NCI-H187 (cell line): ENCODE measurements at places on chromosomes 12 and 14.

DNA sequence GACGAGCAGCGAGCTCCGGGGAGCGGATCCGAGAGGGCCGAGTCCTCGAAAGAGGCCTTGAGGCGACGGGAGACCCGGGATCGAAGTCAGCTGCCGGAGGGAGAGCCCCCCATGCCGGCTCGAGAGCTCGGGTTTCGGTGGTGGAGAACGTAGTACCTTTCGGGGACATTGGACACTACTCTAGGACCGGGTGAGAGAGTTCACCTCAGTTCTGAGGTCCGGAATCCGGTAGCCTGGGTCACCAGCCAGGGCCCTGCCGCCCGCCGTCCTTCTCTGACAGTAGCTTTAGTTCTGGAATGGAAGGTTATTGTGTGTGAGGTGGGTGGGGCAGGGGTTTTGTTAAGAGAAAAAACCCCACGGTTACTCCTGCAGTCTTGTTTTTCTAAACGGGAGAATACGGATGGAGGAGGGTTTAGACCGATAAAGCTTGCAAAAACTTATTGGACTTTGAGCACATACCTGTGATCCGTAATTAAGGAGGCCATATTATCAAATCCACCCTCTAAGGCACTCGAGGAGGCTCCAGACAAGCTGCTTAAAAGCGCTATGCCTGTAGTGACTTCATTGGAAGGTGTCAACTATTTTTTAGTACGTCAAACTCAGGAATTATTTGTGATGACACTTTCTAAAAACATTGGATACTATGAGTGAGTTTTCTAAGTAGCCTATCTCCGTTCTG, 765 bp downstream of the SCYL2 start:
- no peak for DNase-seq

DNA sequence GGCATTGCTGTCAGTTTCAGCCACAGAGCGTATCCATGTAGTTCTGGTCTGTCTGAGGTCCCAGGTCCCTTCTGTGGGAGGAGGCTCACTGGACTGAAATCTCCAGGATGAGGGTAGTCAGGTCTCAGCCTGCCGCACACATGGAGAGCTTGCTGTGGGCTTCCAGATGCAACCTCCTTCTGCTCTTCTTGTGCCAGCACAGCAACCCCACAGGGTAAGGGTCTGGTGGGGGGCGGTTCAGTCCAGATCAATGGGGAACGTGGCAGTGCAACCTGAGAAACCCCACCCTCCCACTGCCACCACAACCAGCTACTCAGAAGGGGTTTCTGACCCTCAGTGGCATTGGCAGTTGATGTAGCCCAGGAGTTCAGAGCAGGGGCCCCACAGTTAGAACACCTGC, 61.2 kb downstream of the BEGAIN start:
- DNase-seq = no peak

DNA sequence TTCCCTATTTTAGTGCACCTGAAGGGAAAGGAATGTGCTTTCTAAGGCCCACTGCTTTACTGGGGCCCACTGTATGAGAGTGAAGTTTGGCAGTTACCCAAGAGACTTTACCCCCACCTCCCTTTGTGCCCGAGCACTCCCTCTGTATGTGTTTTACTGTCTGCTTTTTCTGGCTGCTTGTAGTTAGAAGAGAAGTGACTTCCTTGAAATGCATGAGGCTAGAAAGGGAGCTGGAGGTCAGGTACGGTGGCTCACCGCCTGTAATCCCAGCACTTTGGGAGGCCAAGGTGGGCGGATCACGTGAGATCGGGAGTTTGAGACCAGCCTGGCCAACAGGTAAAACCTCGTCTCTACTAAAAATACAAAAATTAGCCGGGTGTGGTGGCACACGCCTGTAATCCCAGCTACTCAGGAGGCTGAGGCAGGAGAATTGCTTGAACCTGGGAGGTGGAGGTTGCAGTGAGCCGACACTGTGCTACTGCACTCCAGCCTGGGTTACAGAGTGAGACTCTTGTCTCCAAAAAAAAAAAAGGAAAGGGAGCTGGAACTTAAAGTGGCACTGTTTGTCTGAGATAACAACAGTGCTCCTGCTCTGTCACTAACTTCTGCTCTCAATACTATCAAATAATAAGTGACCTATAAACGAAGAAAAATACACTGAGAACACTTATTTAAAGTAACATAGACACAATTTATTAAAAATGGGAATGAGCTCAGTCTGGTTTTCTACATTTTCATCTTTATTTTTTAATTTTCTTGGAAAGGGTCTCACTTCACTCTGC, 5.8 kb downstream of the TRIP11 start:
- no peak for DNase-seq

GRCh38 chr12:93376436-93377251, 1.1 kb upstream of the NUDT4 start:
- DNase-seq = no peak

DNA sequence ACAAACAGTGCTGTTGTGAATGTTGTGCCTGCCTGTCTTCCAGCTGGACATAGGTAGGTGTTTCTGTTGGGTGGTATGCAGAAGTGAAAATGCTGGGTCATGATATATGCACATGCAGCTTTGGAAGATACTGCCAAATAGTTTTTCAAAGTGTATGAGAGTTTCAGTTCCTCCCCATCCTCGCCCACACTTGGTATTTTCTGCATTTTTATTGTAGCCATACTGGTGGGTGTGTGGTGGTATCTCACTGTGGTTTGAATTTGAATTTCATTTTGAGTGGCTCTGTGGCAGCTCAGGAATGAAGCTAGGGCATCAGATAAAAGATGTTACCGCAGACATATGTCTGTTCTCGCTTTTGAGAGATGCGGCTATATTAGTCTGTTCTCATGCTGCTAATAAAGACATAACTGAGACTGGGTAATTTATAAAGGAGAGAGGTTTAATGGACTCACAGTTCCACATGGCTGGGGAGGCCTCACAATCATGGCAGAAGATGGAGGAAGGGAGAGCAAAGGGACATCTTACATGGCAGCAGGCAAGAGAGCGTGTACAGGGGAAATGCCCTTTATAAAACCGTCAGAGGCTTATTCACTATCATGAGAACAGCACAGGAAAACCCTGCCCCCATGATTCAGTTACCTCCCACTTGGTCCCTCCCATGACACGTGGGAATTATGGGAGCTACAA, 183.1 kb downstream of the CAND1 start:
- no peak for DNase-seq

DNA sequence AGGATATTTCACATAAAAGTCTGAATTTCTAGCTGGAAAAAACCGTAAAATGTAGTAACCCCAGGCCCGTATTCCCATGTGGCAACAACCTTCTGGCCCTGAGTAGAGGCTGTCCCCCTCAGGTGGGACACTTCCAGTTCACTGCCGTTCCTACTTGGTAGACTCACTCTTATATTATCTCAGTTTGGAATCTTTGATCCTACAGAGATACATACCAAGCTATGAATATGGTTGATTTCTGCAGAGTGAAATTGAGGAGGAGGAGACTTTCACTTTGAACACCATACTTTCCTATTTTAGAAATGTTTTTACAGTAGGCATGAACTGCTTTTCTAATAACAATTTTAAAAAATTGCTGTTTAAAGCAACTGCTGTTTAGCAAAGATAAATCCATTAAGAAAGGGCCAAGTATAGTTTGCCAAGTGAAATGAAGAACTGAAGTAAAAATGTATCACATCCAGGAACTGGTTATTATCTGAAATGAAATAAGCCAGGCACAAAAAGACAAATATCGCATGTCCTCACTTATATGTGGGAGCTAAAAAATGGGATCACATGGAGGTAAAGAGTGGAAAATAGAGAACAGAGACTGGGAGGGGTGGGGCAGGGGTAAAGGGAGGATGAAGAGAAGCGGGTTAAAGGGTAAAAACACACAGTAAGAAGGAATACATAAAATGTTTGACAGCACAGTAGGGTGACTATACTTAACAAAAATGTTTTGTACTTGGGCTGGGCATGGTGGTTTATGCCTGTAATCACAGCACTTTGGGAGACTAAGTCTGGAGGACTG, 92.8 kb upstream of the METAP2 start:
- no peak for DNase-seq

GRCh38 chr12:57416039-57416996, 14.5 kb downstream of the R3HDM2 start:
- no peak for DNase-seq

DNA sequence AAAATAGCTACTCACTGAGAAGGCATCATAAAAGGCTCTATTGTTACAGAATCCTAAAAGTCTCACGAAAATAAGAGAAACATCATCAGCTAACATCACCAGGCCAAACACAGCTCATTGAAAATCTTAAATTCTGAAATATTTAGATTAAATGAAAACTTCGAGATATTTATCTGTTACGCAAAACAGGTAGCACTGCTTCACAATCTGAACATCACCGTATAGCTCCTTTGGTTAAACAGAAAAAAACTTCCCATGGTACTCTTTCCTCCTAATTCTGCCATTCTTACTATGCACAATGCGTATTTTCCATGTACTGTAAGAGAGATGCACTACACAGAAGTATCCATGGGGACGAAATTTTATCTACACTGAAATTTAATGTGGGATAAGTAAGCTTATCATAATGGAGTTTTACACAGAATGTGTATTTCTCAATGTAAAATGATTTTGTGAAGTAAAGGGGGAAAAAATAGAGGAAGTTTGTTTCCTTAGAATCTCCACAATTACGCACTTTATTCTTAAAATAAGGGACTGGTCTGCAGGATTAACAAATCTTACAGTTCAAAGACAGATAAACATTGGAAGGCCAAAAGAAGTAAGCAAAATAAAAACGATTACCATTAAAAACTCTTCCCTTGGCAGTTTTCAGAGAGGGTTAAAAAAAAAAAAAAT, 1.9 kb downstream of the SGPP1 start:
- no peak for DNase-seq

DNA sequence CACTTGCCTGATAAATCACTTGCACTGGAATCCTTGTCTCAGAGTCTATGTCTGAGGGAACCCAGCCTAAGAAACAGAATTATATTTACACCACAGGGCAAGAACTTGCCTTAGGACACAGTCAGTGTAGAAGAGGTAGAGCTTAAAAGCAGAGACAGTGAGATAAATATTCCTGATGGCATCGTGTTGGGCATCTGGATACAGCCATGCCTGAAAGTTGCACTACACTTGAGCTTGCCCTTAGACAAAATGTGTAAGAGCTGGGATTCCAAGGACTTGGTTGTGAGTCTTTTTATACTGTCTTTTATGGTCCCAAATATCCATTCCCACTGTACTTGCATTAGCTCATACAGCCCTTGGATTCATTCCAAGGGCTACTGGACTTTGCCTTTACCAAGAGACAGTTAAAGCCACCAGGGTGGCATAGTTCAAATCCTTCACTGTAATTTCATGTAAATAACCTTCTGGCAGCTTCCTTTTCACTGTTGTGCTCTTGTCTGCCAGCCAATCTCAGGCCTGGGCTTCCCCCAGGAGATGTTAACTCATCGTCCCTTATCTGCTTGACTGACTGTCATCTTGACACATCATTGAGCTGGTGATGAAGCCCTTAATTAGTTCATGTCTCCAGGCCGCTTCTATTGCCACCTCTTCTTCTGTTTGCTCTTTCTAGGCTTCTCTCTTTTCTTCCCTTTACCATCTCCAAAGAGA, 577.9 kb upstream of the TBX3 start:
- no peak for DNase-seq

DNA sequence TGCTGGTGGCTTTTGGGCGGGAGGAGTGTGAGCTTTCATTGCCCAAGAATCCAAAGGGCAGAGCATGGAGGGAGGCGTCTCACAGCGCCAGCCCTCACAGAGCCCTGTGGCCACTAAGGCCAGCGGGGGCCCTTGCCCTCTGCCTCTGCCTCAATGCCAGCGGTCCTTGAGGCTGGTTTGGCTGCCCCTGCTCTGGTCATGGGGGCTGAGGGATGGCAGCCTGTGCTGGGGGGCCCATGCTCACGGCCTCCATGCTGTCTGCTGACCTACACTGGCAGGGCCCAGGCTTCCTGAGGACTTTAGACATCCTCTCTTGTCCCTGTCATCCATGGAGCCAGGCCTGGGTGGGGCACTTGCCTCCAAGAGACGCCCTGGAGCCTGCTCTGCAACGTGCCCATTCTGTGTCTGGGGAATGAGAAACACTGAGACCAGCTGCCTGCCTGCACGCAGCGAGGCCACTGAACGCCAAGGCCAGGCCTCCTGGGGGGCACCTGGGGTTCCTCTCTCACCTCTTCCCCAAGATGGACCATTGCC, 143.4 kb downstream of the KIF26A start:
- DNase-seq = no peak

DNA sequence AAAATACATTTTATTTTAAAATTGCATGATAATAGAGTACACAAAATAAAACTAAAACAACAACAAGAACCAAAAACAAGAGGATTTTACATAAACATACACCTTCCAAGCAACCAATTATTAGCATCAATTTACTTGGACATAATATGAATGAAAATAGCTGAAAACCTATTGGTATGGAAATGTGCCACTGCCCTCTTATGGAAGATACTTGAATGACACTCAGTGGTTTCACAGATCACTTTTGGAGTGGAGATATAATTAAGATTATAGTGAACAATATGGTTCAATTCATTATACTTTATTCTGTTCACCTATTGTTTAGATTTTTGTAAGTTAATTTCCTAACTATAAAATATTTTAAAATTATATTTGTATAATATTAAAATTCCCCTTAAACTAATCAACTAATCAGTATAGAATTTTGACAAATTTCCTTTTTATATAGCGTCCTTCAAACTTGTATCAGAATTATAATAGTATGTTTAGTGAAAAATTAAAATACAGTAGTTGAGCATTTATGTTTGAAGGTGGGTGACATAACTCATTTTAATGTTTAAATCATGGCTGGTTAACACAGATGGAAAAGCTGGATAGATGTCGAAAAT, 70.1 kb downstream of the SLC6A15 start:
- DNase-seq = no peak

- no peak for DNase-seq
These were observed 26.8 kb upstream of the BMAL2 start for GRCh38 chr12:27305673-27306456.

DNA sequence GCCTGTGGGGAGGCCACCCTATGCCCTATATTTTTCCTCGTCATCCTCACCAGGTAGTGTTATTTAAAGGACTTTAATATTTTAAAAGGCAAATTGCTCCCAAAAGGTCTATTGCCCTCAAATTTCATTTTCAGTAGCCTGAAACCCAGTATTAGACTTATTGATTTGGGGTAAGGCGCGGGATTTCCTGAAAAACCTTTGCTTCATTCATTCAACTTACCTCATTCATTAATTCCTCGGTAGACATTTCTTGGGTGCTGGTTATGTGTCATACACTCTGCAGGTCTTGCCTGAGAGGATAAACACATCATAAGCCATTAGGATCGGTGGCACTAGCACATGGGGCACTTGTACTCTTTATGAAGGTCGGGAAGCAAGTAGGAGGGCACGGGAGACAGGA, 99.2 kb downstream of the ARF6 start:
- DNase-seq = no peak

- no peak for DNase-seq
These were observed 1.7 kb downstream of the KSR2 start for GRCh38 chr12:117967043-117967442.

- DNase-seq = no peak
These were observed 299.1 kb downstream of the BTG1 start for GRCh38 chr12:91846466-91847055.
